ENCODE measurements at places on chromosomes 6 and 20. TPM values are rescaled to one million over a fixed set of nuclear protein-coding genes. Genes with fewer than 3 reads are reported as not detected.

PLA2G7 gene
- total RNA-seq = not detected

PERP gene
- total RNA-seq = 3.8 TPM

ZNF292 gene
- 50.7 TPM for total RNA-seq

SLC35D3 gene
- not detected for total RNA-seq

KCNK16 gene
- not detected for total RNA-seq

NKX2-2 gene
- total RNA-seq = not detected

PGM3 gene
- total RNA-seq = 10.0 TPM

OSTM1 gene
- total RNA-seq = 25.5 TPM

LRRC73 gene
- total RNA-seq = 0.55 TPM

LY6G5B gene
- total RNA-seq = 22.6 TPM

DNA sequence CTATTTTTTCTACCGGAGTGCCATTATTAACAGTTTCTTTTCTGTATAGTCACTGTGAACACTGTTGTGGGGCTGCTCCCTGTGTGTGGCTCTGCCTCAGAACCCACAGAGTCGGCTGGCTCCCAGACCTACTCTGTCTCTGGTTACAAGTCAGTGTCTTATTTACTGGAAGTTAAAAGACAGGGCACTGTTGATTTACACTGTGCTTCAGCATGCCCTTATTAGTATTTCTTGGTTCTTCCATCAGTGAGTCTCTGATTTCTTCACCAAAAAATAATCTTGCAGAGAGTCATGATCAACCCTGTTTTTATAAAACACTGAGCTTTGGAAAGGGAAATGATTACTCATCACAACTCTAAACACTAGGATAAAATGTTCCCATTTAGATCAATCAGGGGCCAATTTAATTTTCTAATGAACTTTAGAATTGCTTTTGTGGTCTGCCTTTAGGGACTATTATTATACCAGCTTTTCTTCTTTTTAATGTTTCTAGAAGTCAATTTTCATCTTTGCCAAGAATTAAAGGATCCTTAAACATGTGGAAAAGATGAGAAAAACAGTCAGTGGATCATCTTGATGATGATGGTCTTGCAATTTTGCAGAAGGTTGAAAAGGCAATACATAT is 92.6 kb downstream of the UTRN start:
- H3K36me3 ChIP-seq = peaks cover 55% of the 10 kb centered on the region
- no peaks in the 10 kb centered on the region for H3K27me3 ChIP-seq
- H3K27ac ChIP-seq = no peak overlapping the region
- H3K4me1 ChIP-seq = peaks cover 26% of the 10 kb centered on the region

- H3K27me3 ChIP-seq = no peaks in the 10 kb centered on the region
- H3K4me3 ChIP-seq = no peak overlapping the region
- no peak for DNase-seq
Observed at GRCh38 chr6:127762284-127762683, 138.6 kb downstream of the THEMIS start.

GRCh38 chr6:114366899-114367298 is 24.1 kb upstream of the HS3ST5 start:
- H3K27ac ChIP-seq = no peak overlapping the region
- no peaks in the 10 kb centered on the region for H3K4me1 ChIP-seq
- DNase-seq = no peak
- H3K4me3 ChIP-seq = no peak overlapping the region

- H3K36me3 ChIP-seq = no peaks in the 10 kb centered on the region
- no peak overlapping the region for H3K27ac ChIP-seq
- H3K4me1 ChIP-seq = no peaks in the 10 kb centered on the region
- no peaks in the 10 kb centered on the region for H3K27me3 ChIP-seq
- no peak for DNase-seq
- no peak overlapping the region for H3K4me3 ChIP-seq
Observed at GRCh38 chr6:64838726-64839125, 868.3 kb downstream of the EYS start.

- H3K36me3 ChIP-seq = no peaks in the 10 kb centered on the region
- peaks cover 4% of the 10 kb centered on the region for H3K27me3 ChIP-seq
- no peak overlapping the region for H3K4me3 ChIP-seq
- no peak overlapping the region for H3K27ac ChIP-seq
- DNase-seq = no peak
Observed at GRCh38 chr6:63807056-63807455, 171.5 kb downstream of the PHF3 start.

DNA sequence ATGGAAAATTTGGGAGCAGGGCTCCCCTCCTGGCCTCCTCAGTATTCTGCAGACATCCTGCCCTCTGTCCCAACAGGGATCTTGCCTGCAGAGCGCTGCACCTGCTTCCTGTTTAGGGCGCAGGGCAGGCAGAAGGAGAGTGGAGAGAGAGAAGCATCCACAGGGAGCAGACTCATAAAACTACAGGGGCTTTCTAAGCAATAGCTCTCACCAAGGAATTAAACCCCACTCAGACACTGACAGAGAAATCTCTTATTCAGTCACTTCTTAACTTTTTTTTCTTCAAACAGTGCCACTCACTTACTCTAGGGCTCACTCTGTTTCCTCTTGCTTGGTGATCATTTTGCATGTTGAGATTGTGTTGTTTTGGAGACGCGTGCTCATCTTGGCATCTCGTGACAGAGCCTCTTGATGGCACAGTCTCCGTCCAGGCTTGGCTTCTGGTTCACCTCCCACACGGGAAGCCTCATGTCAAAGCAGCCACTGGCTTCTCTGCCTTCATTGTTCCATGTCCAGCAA is 153.1 kb upstream of the INSM1 start:
- no peaks in the 10 kb centered on the region for H3K4me1 ChIP-seq
- no peak overlapping the region for H3K27ac ChIP-seq
- peaks cover 6% of the 10 kb centered on the region for H3K27me3 ChIP-seq
- no peak overlapping the region for H3K4me3 ChIP-seq
- DNase-seq = no peak
